Bronchial epithelial cell (primary cell): ENCODE measurements at places on chromosomes 3 and 15. TPM values are rescaled to one million over a fixed set of nuclear protein-coding genes. Genes with fewer than 3 reads are reported as not detected.

Gene SERPINI2
- not detected in 2 replicates for total RNA-seq

Gene THAP10
- total RNA-seq = 0.79 and 1.3 TPM in 2 replicates

Gene DLL4
- total RNA-seq = 0.13 TPM in 1 of 2 replicates, not detected in the other

Gene CRABP1
- not detected in 2 replicates for total RNA-seq

Gene TRAT1
- total RNA-seq = not detected in 2 replicates

Gene SPTBN5
- 0.51 and 0.53 TPM in 2 replicates for total RNA-seq

Gene GOLGA6A
- 0.13 TPM in 1 of 2 replicates, not detected in the other for total RNA-seq

Gene P2RY1
- total RNA-seq = 13.7 and 24.5 TPM in 2 replicates

Gene STIMATE
- total RNA-seq = 7.9 and 11.0 TPM in 2 replicates

Gene TTLL13
- under 0.01 TPM in 2 replicates for total RNA-seq

Gene DNAH12
- under 0.01 and 0.13 TPM in 2 replicates for total RNA-seq

Gene PPP4R2
- 82.1 and 117 TPM in 2 replicates for total RNA-seq

Gene CASR
- not detected in 2 replicates for total RNA-seq

Gene NMB
- 1.1 and 1.5 TPM in 2 replicates for total RNA-seq

Gene GOLGA8Q
- 0.79 and 2.2 TPM in 2 replicates for total RNA-seq

Gene NEK10
- 1.0 and 1.1 TPM in 2 replicates for total RNA-seq

Gene AGTR1
- total RNA-seq = not detected in 2 replicates

Gene RBPMS2
- total RNA-seq = not detected in 2 replicates

Gene PRR20G
- total RNA-seq = not detected in 2 replicates

Gene CHRNA7
- under 0.01 TPM in 2 replicates for total RNA-seq

Gene AMIGO3
- not detected in 2 replicates for total RNA-seq

Gene LRTM1
- total RNA-seq = not detected in 2 replicates

Gene RETNLB
- not detected in 2 replicates for total RNA-seq

Gene TMC3
- not detected in 2 replicates for total RNA-seq

Gene CAMK2N2
- total RNA-seq = not detected in 2 replicates

Gene PLCH1
- total RNA-seq = 0.13 and 0.26 TPM in 2 replicates

Gene OR5K2
- total RNA-seq = not detected in 2 replicates

Gene CNTN4
- 0.26 and 0.79 TPM in 2 replicates for total RNA-seq

Gene SCAPER
- total RNA-seq = 6.3 and 7.7 TPM in 2 replicates

Gene SETD5
- total RNA-seq = 44.5 and 53.7 TPM in 2 replicates

Gene C2CD4B
- 0.26 TPM in 2 replicates for total RNA-seq

Gene AADACL2
- total RNA-seq = not detected in 2 replicates

Gene CPLX3
- total RNA-seq = not detected in 2 replicates

Gene HGD
- under 0.01 and 0.38 TPM in 2 replicates for total RNA-seq
